ENCODE measurements at places on chromosomes 1 and 21.

DNA sequence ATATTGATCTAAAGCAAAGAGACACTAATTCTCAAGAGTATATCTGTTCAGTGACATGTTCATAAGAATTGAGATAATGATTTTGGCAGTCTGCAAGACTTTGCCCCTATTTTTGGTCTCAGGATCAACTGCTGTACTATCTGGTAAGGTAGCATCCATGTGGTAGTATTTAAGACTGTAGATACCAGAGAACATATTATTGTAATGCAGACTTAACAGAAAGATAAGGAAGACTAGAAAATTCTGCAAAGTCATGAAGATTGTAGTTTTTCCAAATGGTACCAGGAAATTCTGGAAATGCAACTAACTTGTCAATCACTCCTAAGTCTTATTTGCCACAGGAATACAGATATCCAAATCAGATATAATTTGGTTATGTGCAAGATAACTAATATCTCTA lies 35.1 kb downstream of the RNF2 start:
- DNase-seq: no peak

GRCh38 chr1:210731193-210731592 lies 402.5 kb downstream of the HHAT start:
- no peak for DNase-seq

DNA sequence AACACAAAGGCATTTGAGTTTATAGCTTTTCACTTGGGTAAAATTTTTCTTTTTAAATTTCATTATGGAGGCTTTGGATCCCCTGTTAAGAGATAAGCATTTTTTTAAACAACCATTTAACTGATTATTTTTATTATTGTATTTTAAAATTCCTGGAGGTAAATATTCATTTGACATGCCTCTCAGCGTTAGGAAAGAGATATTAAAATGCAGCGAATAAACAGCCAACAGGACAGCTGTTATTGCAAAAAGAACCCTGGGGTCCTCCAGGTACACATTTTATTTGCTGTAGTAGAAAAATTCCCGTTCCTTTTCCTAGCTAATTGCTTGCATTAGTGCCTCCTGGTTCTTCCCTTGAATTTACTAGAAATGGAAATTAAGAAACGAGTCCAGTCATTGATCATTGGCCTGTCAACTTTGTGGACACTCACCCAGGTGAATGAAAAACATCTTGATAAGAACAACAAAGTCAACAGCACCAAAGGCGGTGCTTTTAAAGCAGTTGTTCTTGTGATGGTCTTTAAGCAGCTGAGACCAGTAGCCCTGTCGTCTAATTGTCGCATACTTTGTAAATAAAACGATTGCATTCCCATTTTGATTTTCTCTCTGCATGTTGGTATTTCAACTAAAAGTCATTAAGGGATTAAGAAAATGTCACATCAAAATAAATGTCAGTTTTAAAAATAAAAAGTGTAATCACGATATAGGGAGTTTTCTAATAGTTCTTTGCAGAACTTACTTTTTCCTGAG lies 282.4 kb downstream of the GRIK1 start:
- DNase-seq: no peak

DNA sequence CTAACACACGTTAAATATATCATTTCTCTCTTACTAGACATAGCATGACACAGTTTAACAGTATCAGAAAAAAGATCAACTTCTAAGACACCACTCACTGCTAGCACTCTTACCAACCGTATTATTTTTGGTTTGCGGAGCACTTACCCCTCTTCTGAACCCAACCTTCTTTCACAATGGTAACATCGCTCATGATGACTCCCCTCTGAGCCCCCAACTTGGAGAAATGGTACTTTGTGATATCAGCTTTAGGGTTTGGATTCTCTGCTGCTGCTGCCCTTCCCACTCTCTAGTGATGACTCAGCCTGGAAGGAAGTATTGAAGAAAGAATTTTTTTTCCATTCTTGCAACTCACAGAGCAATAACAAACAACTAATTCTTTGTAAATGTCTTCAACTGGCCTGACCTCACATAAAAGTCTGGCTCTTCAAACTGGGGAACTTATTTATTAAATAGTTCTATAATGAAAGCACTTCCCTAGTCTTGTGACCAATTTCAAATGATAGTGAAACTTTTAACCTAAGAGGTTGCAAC lies 7.0 kb downstream of the AKT3 start:
- DNase-seq: peak; percentile 83

DNA sequence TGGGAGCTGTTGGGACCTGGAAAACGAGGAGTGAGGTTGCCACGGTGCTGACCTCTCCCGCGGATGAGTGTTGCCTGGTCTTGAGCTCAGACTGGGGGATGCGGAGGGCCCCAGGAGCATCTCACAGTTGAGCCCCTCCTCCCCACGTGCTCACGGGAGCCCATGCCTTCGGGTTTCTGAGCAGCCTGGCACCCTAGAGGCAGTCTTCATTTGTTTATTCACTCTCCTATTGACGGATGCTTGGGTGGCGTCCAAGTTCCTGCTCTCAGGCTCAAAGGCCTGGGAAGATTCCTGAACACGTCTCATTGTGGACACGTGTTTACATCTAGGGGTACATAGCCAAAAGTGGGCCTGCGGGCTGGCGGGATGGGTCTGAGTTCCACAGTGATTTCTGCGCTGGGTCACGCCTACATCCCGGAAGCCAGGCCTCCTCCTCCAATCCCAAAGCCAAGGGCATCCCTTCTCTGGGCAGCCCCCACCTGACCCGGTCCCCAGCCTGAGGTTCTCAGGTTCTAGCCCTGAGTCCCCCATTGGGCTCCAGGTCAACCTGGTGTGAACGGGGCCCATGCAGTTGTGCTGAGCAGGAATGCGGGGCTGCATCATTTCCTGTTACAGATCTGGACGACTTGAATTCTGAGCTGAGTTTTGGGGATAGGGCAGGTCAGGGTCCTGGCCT lies 14.7 kb downstream of the WNT3A start:
- no peak for DNase-seq

GRCh38 chr1:157286646-157287420 lies 148.6 kb upstream of the ETV3 start:
- DNase-seq: no peak

DNA sequence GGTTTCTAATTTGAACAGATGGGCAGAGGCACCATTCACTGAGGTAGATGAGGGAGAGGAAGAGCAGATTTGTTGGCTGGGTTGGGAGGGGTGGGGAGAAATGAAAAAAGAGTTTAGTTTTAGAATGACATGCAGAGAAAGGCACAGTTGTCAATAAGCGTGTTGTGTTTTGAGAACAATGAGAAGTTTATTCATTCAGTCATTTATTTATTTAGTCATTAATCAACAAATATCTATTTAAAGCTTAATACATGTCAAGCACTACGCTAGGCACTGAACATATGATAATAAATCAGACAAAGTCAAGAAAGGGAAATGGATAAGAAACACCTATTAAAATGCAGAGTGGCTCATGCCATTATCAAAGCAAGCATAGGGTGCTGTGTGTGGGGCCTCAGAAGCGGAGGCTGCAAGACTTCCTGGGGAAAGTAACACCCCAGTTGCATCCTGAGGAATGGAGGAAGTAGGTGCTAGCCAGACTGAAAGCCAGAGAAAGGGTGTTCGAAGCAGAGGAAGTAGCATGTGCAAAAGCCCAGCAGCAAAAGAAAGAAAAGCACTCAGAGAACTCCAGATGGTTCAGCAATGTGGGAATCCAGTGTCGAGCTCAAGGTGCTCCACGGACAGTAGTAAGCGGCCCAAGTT lies 114.1 kb downstream of the RNF220 start:
- no peak for DNase-seq

DNA sequence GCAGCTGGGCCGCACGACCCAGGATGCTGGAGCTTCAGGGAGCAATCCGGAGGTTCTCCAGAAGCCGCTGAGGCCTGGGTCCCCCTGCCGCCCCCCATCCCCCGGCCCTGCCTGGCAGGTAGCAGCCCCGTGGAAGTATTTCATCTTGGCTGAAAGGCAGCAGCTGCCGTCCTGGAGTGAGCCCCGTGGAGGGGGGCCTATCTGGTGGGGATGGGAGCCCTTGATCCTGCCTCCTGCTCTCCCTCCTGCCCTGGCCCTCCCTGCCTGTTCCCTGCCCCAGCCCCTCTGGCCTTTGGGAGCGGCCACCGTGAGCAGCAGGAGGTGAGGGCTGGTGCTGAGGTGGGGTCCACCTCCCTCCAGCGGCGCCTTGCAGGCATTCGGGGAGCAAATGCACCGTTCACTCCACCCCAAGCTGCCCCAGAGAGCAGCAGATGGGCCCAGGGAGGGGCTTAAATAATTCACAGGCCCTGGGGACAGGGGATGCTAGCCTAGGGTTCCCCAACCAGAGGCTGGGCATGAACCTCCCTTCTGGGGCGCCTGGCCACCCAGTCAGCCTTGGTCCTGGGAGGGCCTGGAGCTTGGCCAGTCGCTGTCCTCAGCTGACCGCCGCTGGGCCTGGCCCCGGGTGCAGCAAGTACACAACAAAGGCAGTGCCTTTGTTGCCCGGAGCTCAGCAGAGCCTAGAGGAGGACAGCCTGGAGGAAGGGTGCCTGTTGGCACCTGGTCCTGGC lies 23.7 kb upstream of the PLCH2 start:
- no peak for DNase-seq

DNA sequence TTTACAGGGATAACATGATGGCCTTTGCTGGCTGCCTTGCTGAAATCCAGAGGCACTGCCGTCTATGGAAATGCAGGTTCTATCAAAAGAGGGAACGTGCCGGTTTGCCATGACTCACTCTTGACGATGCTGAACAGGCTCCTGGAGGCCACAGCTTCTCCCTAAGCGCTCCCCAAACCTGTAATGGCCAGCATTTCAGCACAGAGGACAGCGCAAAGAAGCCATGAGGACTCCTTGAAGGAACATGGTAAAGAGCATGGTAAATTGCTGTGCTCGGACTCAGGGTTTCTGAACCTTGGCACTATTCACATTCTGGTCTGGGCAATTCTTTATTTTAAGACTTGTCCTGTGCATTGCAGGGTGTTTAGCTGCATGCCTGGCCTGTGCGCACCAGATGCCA lies 217.5 kb downstream of the CAMTA1 start:
- no peak for DNase-seq

- no peak for DNase-seq
These were observed 17.8 kb upstream of the SLC16A1 start for GRCh38 chr1:112973788-112974187.

DNA sequence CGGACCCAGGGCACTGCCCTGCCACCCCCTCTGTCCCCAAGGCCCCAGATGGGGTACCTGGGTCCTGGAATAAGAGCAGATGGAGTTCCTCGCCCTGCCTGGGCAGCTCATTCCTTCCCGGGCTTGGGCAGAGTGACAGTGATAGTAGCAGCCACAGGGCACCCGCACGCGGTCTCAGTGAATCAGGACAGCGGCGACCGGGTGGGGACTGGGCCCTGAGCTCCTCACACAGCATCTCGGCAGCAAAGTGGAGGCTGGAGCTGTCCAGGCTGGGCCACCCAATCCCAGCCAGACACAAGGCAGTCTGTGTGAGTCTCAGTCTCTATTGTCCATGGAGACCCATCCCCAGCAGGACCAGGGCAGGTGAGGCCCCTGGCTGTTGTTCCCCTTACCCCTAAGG lies 37.4 kb upstream of the CCDC27 start:
- DNase-seq: no peak

- peak; percentile 56 for DNase-seq
These were observed 334.8 kb upstream of the CAMK1G start for GRCh38 chr1:209248649-209249279.

GRCh38 chr21:26946744-26947446 lies 20.0 kb downstream of the ADAMTS5 start:
- no peak for DNase-seq

GRCh38 chr1:182015360-182015759 lies 46.2 kb downstream of the ZNF648 start:
- no peak for DNase-seq

DNA sequence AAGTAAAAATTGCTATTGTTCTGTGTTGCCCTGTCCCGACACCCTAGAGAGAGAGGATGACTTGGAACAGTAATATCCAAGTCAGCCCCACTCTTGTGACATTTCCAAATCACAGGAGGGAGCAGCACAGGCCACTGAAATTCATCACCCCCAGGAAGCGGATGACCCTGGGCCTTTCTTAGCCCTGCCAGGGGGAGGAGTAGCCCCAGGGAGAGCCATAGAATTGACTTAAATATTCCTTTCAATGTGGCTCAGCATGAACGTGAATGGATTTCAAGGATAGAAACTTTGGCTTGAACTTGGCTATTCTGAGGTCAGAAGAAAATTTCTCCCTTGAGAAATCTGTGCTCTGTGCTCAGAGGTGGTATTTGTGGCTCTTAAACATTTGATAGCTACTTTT lies 80.6 kb downstream of the CENPF start:
- DNase-seq: no peak

- DNase-seq: no peak
These were observed 13.4 kb downstream of the ENTREP3 start for GRCh38 chr1:155241841-155242264.

- DNase-seq: no peak
These were observed 11.2 kb upstream of the RXRG start for GRCh38 chr1:165456114-165456513.

- no peak for DNase-seq
These were observed 76.3 kb upstream of the SLC44A3 start for GRCh38 chr1:94743862-94744261.

DNA sequence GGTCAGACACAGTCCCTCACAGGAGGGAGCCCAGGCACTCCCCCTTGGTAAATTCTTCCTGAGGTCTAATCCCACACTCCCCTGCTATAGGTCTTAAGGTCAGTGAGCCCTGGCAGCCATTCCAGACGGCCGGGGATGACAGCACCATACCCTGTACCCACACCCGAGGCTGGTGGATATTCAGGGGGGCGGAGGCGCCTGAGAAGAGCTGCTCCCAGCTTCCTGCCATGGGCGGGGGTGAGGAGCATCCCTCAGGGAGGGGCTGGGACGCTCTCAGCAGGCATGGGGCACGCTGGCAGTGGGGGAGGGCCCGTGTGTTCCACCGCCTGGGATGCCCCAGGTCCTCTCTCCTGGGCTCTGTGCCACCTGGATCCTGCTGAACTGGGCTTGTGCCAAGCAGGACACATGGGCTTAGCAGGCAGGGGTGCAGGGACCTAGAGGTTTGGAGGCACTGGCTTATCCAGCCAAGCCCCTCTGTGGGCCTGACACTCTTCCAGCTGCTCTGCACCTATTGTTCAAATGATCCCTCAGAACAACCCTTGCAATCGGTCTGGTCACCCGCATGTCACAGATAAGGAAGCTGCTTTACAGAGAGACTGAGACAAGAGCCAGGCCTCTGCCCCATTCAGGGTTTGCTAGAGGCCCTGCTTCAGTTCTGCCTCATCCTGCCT lies 5.7 kb upstream of the ADGRB2 start:
- no peak for DNase-seq

- DNase-seq: no peak
These were observed 29.1 kb downstream of the SLC19A1 start for GRCh38 chr21:45513003-45513717.

GRCh38 chr21:37266515-37267221 lies 466 bp downstream of the VPS26C start:
- peak; percentile 38 for DNase-seq

DNA sequence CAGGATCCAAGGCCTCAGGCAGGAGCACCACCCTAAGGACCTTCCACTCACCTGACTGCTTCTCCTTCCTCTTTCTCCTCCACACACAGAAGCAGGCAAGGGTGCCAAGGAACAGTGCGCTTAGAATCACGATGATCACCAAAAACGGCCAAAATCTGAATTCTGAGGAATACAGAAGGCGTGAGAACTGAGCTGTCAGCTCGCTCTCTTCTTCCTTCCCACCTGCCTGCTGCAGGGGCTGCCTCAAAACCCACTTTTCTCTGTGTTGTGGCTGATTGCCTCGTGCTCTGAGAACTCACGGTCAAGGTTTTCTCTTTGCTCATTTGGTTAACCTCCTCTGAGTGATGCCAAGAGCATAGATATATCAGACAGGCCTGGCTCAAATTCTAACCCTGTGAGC lies 23.8 kb downstream of the CD244 start:
- no peak for DNase-seq

Measured in AG10803 (cell line).